Choroid plexus epithelial cell (primary cell): ENCODE measurements at places on chromosomes 11 and 22.

- DNase-seq, result peak; percentile 79
Observed at GRCh38 chr11:69637941-69638871, 2.8 kb upstream of the CCND1 start.

- DNase-seq, result no peak
Observed at GRCh38 chr11:102216433-102217075, 100.7 kb upstream of the BIRC3 start.

DNA sequence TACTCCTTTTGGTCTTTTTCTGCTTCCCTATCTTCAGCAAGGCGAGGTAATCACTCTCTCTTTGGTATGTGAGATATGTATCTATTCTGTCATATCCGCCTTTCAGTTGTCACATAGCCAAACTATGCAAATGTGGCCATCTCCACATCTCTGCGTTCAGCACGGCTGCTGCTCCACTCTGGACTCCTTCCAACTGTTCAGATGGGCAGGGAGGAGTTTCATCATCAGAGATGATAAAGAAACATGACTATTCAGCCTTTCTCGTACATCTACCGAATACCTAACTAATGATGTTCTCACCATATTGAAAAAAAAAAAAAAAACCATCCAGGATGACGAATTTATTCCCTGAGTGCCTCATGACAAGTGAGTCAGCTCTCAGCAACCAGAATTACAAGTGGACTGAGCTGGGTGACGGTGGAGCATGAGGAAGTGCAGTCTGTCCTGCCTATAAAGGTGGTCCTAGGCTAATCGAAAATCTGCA, 899.6 kb downstream of the OPCML start:
- DNase-seq, result peak; percentile 97

DNA sequence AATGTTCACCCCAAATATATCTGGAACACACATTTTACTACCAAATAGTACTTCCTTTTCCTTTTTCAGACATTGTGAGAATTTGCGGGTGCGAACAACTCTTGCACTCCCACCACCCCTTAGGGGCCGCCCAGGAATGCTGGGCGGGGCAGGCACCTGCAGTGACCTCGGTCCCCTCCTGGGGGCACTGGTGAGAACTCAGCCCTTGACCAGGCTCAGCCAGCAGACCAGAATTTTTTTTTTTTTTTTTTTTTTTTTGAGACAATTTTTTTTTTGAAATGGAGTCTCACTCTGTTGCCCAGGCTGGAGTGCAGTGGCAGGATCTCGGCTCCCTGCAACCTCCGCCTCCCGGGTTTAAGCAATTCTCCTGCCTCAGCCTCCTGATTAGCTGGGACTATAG, 75.8 kb downstream of the ARHGAP8 start:
- peak; percentile 4 for DNase-seq

DNA sequence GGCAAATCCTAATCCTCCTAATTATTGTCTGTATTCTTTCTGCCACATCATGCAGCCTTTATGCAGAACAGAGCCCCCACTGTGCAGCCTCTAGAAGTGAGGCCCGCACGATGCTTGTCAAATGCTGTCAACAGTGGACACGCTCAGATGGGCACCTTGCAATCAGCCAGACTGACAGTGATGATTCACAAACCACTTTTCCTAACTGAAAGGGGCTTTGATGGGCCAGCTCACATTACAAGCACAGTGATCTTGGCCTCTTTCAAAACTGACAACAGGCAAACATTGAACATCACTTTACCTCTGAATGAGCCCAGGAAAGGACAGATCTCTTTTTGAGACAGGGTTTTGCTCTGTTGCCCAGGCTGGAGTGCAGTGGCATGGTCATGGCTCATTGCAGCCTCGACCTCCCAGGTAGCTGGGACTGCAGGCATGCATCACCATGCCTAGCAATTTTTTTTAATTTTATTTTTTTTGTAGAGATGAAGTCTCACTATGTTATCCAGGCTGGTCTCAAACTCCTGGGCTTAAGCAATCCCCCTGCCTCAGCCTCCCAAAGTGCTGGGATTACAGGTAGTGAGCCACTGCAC, 18.0 kb upstream of the E2F8 start:
- no peak for DNase-seq

- no peak for DNase-seq
Observed at GRCh38 chr11:7632211-7632610, 41.1 kb downstream of the CYB5R2 start.

- no peak for DNase-seq
Observed at GRCh38 chr22:46587061-46587460, 33.1 kb upstream of the GRAMD4 start.

GRCh38 chr22:44286646-44287045, 26.1 kb downstream of the SHISAL1 start:
- no peak for DNase-seq

DNA sequence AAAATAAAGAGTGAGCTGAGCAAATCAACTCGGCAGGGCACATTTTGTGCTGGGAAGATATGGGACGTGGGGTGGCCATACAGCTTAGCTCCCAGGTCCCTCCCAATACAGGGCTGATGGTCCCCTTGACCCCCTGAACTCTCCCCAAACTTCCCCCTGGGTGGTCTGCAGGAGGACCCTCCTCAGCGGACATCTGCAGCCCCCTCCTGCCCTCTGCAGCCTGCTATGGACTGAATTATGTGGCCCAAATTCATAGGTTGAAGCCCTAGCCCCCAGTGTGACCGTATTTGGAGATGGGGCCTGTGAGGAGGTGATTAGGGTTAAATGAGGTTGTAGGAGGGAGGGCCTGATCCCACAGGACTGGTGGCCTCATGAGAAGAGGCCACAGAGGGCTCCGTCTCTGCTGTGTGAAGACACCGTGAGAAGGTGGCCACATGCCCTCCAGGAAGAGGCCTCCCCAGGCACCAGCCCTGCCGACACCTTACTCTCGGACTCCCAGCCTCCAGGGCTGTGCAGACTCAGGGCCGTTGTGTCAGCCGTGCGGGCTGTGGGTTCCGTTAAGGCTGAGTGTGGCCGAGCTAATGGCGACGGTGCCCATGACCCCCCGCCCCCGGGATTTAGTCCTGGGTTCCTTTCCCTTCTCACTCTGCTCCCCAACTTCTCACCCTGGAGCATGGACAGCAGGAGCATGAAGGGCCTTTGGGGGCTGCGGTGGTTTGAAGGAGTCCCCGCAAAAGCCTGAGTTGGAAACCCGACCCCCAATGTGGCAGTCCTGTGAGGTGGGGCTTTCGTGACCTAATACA, 1042.8 kb downstream of the BRD1 start:
- no peak for DNase-seq

DNA sequence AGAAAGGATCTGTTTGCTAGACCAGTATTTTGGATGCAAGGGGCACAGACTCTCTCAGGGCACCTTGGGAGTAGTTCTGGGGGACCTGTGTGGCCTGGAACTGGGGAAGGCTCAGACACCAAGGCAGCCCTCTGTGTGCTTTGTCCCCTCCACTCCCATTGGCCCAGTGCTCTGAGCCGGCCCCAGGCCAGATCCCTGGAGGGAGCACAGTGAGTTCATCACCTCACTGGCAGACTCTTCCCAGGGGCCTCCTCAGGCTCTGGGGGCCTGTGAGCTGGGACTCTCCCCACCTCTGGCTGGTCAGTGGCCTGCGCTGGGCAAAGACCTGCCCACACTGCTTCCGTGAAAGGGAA, 51.7 kb downstream of the CHRDL2 start:
- no peak for DNase-seq

GRCh38 chr11:86403458-86403857, 28.8 kb downstream of the CCDC81 start:
- no peak for DNase-seq

DNA sequence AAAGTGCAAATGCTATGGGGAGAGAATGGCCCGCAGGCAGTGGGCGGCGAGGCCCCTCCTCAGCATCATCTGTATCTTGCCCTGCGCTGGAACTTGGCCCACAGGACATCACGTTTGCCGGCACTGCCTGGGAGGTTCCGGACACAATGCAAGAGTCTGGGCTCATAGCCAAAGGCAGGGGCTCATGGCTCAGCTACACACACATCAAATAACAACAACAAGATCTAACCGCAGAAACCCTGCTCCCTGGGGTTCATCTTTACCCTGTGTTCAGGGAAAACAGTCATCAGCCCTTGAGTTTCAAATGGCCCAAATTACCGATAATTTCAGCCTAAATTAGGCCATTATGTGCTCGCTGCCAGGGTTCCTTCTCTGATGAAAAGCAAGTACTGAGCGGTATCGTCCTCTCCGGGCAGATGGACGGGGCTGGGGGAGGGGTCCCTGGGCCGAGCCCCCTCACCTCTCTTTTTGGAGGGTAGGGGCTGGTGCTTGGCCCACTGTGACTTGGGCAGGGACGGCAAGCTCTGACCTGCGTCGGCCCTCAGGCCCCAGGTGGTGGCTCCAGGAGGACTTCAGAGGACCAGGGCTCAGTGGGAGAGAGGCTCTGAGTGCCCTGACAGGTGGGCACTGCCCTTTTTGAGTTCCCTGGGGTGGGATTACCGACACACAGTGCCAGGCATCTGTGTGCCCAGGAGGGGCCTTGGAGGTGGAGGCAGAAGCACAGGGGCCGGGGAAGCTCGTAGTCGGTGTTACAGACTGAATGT, 25.0 kb upstream of the GAL start:
- peak; percentile 100 for DNase-seq

DNA sequence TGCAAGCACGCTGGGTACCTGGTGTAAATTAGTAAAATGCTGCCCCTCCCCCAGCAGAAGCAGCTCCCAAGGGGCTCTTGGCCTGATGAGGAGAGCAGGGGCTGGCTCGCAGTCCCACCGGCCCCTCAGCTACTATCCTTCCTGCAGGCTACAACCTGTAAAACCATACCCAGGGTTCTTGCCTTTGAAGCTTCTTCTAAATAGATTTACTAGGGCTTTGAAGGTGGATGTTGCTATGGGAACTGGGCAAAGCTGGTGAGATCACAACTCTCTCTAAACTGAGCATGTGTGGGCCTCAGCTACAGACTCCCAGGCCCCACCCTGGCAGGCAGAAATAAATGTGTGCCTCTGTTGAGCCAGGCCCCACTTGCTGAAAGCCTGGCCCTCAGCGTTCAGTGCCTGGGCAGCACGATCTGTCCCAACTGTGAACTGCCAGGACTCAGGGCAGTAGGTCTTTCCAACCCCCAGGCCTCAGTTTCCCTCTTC, 18.5 kb downstream of the CD5 start:
- DNase-seq, result peak; percentile 43

GRCh38 chr22:23233752-23234408, 53.6 kb downstream of the BCR start:
- DNase-seq, result peak; percentile 46

DNA sequence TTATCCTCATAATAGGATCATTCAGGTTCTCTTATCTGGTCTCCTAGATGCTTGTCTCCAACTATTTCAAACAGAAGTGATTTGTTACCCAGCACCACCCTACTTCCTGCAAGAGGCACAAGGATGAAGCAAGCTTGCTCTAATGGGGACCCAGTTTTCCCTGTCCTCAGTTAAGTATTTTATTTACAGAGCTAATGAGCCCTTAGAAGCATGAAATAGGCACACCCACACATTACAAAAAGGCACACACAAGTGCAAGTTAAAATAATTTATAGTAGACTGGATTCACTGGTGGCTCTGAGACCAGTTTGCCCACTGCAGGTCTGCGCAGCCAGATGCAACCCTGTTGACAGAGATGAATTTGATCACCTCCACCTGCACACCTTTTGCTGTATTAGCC, 167.5 kb downstream of the KIRREL3 start:
- DNase-seq, result no peak

- DNase-seq, result no peak
Observed at GRCh38 chr11:61141601-61142028, 19.6 kb downstream of the VPS37C start.

GRCh38 chr11:3073029-3073435, 15.8 kb upstream of the CARS1 start:
- DNase-seq, result peak; percentile 50

- peak; percentile 58 for DNase-seq
Observed at GRCh38 chr11:67504950-67505581, at the start of gene PITPNM1. Gene PITPNM1, minus strand, starts transcription at chr11:67505363. Its CDS starts 1,183 bp downstream, at chr11:67504180.

GRCh38 chr11:60116996-60117790, 28.7 kb downstream of the MS4A2 start:
- no peak for DNase-seq

GRCh38 chr11:30650266-30650665, 64.1 kb upstream of the MPPED2 start:
- DNase-seq, result no peak

DNA sequence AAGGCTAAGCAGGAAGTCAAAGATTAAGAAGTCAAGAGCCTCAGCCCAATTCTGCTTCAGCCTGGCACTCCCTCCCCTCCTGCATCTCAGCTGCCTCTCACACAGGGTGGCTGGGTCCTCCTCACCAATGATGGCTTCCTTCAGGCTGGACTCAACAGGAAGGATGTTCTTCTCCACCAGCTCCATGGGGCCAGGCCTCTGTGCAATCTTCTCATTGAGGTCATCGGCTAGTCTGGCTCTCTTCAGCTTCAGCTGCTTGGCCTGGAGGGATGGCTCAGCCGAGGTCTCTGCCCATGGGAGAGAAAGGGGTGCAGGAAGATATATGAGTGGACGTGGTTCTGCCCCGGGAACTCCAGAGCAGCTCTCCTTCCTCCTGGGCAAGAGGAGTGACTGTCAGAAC, 59.1 kb downstream of the SGSM3 start:
- DNase-seq, result no peak

GRCh38 chr11:76455331-76455730, 10.5 kb downstream of the EMSY start:
- peak; percentile 59 for DNase-seq

GRCh38 chr11:27174021-27174420, 133.4 kb downstream of the BBOX1 start:
- DNase-seq, result no peak

DNA sequence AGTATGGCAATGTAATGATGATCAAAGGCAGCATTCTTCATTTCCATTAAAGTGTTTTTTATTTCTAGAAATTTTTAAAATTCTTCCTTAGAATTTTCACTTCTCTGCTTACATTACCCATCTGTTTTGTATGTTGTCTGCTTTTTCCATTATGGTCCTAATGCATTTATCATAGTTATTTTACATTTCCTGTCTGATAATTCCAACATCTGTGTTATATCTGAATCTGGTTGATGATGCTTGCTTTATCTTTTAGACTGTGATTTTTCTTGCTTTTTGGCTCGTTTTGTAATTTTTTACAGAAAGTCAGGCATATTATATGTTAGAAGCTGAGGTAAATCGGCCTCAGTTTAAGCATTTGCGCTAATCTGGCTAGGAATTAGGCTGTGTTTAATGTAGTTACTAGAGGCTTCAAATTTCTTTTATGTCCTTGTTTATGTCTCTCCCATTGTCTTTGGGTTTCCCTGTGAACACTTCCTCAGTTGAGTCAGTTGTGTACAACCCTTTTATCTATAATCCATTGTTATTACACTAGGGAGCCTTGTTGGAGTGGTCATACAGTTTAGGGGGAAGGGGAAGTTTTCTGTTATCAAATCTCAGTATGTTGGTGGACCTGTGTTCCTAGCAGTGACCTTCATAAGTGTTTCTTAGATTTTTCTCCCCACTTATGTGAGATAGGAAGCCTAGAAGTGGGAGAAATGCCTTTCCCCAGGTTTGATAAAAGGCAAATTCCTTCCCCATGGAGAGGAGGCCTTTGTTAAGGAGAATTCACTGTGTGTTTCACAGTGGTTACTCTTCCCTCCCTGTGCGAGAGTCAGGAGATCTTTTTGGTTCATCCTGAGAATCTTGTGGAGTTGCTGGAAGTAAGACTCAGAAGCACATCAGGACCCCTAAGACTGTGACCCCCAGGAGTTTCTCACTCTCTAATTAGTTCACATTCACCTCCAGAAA, 437.5 kb downstream of the INSC start:
- no peak for DNase-seq

GRCh38 chr22:21959274-21960074, 6.8 kb upstream of the PPM1F start:
- DNase-seq, result no peak
